ENCODE measurements at places on chromosomes 11 and 22.
A peak's percentile ranks its signal among the peaks of the same experiment; 100 is the strongest.

GRCh38 chr11:134609361-134610115 is 197.5 kb upstream of the B3GAT1 start:
- DNase-seq, result no peak

DNA sequence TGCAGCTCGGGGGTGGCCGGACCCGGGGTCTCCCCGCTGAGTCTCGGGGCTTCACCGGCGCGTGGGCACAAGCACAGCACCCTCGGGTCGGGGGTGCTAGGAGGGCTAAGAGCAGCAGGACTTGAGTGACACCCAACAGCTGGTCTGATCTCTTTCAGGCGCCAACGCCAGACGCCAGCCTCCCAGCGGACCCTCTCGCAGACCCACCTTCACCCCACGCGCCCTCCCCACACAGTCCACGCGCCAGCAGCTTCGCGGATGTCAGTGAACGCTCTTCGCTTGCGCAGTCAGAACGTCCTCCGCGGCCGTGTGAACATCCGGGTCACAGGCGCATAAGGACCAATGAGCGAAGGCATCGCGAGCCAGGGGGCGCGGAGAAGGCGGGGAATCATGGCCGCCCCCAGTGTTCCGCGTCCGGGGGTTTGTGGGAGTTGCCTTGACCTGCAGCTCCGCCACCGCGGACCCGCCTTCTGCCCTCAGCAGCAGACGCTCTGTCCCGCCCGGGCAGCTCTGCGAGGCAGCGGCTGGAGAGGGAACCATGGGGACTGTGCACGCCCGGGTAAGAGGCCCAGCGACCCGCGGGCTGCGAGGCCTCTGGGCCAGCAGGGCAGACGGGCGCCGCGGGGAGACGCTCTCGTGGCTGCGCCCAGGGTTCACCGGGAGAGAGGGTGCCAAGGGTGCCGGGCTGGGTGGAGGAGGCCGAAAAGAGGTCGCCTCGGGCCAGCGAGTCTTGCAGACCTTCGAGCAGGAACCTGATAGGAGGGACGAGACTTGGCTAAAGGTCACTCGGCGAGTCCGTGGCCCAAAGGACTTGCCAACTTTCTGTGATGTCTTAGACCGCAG is at the start of gene SAMM50:
SAMM50 (plus strand) TSS at position 403 of the 843 bp plus-strand sequence; CDS start at position 539, 136 bp downstream.
- peak; percentile 95 for DNase-seq

- peak; percentile 75 for DNase-seq
Observed at GRCh38 chr11:65225279-65226102, 36.3 kb upstream of the POLA2 start.

DNA sequence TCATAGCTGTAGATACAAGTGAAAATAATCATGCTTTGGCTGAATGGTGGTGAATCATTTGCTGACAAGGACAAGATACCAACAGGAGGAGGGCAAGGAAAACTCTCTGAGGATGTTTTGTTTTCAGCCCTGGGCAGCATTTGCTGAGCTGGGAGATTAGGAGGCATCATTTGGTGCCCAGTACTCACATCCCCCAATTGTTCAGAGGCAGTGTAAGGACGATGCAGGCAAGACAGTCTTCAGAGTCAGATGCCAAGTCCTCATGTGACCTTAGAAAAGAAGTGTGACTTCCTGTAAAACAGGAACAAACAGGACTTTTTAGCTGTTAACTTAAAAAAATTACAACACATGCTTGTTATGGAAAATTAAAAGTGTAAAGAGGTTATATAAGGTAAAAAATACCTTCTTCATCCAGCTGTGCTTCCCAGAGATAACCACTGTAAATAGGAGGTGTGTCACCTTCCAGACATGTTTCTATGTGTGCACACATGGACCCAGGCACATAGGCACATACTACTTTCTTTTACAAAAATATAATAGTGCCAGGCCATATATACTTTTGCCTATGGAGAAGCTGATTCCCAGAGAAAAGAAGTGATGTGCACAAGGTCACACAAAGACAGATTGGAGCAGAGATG is 18.0 kb downstream of the CNTF start:
- DNase-seq, result peak; percentile 14

- no peak for DNase-seq
Observed at GRCh38 chr11:78542007-78542406, 32.7 kb downstream of the NARS2 start.

DNA sequence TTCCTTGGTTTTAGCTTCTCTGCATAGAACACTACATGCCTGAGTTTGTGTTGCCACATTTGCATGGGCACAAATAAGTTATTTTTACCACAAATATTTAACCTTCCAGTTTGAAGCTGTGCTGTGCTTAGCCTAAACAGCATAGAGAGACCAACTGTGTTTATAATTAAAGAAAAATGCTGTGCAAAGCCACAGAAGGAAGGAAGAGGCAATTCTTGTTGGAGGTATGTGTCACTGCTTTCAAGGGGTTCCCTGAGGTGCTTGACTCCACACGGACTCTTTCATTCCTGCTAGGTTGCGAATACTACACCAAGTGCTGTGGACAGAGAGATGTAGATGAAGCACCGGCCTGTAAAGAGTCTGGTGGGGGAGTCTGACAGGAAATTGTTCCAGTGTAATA is 47.6 kb upstream of the OLFML1 start:
- no peak for DNase-seq

GRCh38 chr22:40510631-40511364 is 125.7 kb downstream of the MRTFA start:
- no peak for DNase-seq

DNA sequence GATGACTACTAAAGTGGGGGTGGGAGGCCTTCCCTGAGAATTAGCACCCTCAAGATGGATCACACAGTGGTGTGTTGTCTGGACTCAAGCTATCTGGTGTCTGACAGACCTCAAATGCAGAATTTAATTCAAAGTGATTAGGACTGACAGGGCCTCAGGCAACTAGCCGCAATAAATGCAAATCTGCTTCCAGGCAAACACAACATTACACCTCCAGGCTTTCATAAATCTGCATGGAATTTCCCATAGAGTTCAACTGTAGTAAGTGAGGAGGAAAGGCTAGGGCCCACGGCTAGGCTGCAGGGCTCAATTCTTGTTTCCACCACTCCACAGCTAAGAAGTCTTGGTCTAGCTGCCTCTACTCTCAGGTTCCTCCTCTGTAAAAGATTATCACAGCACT is 331.4 kb downstream of the LARGE1 start:
- no peak for DNase-seq

GRCh38 chr11:35812828-35813227 is 131.0 kb upstream of the LDLRAD3 start:
- no peak for DNase-seq

GRCh38 chr11:4460151-4460550 is 11.1 kb downstream of the OR52K2 start:
- no peak for DNase-seq

- no peak for DNase-seq
Observed at GRCh38 chr11:43164831-43165230, 147.0 kb upstream of the API5 start.

GRCh38 chr11:72222907-72223614 is 1.5 kb upstream of the INPPL1 start:
- peak; percentile 97 for DNase-seq

DNA sequence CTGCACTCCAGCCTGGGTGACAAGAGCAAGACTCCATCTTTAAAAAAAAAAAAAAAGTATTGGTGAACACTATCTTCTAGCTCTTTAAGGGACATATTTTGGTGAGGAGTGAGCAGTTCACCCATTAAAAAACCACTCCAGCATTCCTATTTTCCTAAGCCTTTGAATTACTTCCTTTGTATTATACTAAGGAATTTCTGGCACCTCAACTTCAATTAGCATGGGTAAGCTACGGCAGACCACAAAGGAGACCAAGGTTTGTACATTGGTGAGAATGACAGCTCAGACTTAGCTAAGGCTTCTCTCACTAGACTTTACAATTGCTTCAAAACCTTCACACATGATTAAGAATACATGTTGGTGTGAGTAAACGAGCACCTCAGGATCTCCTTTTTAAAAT is 57.0 kb upstream of the BIRC3 start:
- DNase-seq, result no peak

DNA sequence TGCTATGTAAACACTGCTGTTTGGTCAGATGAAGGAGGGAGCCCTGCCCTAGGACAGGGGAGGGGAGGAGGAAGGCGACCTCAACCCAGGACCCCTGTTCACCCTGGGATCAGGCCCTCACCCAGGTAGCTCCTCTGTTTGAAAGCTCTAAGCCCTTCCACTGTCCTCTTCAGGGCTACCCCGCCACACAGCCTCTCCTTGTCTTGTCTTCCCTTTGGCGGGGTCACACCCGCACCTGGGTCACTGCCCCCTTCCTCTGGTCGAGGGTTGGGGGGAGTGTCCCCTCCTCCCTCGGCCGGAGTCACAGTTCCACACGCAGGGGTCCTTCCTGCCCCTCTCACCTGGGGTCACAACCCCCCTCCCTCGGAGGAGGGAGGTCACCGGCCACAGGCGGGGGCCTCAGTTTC is 463 bp upstream of the PTPMT1 start:
- no peak for DNase-seq

GRCh38 chr11:102147632-102148031 is 37.4 kb downstream of the YAP1 start:
- no peak for DNase-seq

DNA sequence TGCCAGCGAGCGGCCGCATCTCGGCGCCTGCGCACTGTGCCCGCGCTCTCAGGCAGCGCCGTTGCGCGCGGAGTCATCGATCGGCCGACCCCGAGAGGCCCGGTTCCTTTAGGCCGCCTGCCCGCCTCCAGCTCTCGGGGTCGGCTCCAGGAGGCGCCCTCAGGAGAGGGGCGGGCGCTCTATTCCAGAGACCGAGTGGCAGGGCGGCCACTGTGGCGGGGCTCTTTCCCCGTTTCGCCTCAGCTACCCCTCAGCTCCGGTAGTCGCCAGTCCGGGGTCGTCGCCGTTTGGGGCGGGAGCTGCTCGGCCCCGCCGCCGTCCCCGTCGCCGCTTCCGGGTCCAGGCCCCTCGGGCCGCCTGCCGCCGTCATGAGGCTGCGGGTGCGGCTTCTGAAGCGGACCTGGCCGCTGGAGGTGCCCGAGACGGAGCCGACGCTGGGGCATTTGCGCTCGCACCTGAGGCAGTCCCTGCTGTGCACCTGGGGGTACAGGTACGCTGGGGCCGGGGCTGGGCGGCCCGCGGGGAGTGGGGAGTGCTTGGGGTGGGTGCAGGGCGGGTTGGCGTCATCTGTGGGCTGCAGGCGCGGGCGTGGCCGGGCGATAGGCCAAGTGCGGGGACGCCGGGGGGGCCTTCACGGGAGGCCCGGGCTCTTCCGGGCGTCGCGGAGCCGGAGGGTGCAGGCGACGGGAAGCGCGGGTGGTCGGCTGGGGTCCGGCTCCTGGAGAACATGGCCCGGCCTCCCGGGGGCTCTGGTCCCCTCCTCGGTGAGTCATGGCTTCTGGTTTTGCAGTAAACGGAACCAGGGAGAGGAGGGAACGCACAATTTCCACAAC is at the start of gene FBXO7:
FBXO7 (plus strand) TSS at position 177 of the 833 bp plus-strand sequence; CDS start at position 369, 192 bp downstream.
- DNase-seq, result peak; percentile 98

- no peak for DNase-seq
Observed at GRCh38 chr11:30818721-30819120, 232.6 kb upstream of the MPPED2 start.

GRCh38 chr11:73317803-73318202 is 9.7 kb downstream of the ARHGEF17 start:
- DNase-seq, result no peak

- DNase-seq, result no peak
Observed at GRCh38 chr11:126039485-126040271, 23.0 kb downstream of the CDON start.

GRCh38 chr22:24443668-24444067 is 16.3 kb downstream of the ADORA2A start:
- DNase-seq, result no peak

DNA sequence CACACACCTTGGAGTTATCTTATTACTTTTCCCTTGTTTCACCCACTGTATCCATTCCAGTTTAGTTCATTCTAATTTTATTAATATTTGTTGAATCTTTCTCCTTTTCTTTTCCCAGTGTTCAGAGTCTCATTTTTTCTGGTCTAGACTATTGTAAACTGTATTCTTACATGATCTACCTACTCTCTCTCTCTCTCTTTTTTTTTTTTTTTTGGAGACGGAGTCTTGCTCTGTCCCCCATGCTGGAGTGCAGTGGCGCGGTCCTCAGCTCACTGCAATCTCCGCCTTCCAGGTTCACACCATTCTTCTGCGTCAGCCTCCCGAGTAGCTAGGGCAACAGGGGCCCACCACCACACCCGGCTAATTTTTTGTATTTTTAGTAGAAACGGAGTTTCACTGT is 2.1 kb downstream of the ANKRD42 start:
- no peak for DNase-seq

DNA sequence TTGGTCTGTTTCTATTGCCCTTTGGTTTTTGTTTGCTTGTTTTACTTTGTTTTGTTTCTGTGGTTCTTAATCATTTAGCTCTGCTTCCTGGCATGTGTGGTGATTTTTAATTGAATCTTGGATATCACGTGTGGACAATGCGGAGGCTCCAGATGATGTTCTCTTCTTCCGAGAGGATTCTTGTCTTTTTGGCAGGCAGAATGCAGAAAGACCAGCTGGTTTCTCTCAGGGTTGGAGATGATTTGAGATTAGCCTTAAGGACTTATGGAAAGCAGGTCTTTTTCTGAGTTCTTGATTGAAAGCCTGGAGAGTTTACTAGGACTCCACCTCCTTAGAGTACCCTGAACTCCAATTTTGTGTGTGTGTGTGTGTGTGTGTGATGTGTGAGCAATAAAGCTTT is 21.0 kb upstream of the ANO1 start:
- DNase-seq, result no peak

GRCh38 chr11:46369458-46370152 is 11.9 kb upstream of the MDK start:
- DNase-seq, result no peak

- no peak for DNase-seq
Observed at GRCh38 chr11:18761741-18762140, 29.9 kb downstream of the PTPN5 start.

GRCh38 chr11:133992121-133992520 is 35.4 kb upstream of the IGSF9B start:
- DNase-seq, result no peak

GRCh38 chr11:102911758-102912481 is 37.1 kb upstream of the MMP12 start:
- no peak for DNase-seq

DNA sequence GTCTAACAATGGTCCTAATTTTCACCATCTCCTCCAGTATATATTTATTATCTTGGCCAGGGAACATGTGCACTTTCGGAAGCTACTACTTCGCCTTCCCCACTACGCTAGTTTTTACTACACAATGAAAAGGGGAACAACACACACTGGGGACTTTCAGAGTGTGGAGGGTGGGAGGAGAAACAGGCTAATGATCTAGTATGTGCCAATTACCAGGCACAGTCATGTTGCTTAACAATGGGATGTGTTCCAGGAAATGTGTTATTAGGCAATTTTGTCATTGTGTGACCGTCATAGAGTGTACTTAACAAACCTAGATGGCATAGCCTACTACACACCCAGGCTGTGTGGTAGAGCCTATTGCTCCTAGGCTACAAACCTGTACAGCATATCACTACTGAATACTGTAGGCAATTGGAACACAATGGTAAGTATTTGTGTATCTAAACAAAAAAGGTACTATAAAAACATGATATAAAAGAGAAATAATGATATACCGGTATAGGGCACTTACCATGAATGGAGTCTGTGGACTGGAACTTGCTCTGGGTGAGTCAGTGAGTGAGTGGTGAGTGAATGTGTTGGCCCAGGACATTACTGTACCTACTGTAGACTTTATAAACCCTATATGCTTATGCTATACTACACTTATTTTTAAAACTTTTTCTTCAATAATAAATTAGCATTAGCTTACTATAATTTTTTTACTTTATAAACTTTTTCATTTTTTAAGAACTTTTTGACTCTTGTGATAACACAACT is 20.1 kb upstream of the CUL5 start:
- DNase-seq, result no peak

Measured in small intestine (tissue), 16 donors.